Peyer's patch (tissue), 4 donors: ENCODE measurements at places on chromosomes 6 and 20.
A peak's percentile ranks its signal among the peaks of the same experiment; 100 is the strongest.

DNA sequence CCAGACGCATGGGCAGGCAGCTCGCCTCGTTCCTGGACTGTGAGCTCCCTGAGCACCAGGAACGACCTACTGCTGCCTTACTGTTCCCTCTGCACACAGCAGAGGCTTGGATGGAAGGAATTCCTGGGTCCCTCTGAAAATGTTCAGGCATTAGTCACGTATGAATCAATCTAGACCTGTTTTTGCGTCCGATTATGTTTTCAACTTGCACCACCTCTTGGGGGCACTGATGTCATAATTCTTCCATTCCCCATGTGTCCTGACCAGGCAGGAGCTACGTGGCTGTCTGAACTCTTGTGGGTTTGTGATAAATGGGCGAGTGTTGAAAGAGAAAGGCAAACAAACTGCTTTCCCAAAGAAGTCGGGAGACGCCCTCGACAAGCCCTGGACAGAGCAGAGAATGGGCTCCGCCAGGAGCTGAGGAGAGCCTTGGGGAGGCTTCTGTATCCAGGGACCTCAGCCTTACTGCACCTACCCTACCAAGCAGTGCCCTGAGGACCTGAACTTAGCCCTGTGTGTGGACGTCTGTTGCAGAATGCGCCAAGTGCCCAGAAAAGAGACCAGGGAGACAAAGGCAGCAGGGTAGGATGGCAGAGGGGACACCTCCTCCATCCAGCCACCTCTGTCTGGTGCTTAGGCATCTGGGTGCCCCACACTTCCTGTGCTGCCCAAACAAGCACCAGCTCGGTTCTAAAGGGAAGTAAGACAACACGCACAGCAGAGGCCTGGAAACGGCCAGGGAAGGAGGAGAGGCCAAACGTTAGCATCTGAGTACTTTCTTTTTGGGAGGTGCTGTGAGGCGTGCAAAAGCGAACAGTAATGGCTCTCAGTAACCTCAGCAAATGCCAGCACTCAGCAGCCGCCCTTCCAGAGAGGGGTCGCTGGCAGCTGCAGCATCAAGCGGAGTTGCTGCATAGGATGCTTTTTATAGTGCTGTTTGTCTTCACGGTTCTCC, 124.2 kb downstream of the LY86 start:
- DNase-seq, result no peak

DNA sequence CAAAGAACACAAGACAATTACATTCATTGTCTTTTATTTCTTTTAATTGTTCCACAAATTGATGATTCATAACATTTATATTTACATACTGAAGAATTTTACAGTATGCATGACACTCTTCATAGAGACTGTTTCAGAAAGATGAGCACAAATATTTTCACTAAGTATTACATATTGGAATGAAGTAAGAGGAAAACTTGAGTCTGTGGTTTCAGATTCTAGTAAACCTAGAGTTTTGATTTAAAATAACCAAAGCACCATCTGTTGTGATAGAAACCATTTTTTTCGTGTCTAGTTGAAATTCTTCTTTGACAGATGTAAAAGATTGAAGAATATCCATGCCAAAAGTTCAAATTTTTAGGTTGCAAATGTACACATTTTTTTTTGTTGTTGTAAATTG, 32.1 kb upstream of the OPN5 start:
- DNase-seq, result no peak

- DNase-seq, result no peak
These were observed 73.3 kb downstream of the CAP2 start for GRCh38 chr6:17466707-17467106.

DNA sequence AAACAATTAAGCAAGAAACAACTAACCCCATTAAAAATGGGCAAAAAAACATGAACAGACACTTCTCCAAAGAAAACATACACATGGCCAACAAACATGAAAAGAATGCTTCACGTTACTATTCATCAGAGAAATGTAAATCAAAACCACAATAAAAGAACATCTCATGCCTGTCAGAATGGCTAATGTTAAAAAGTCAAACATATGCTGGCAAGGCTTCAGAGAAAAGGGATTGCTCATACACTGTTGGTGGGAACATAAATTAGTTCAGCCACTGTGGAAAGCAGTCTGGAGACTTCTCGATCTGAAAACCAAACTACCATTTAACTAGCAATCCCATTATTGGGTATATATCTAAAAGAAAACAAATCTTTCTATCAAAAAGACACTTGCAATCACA, 217.5 kb downstream of the TINAG start:
- DNase-seq, result no peak

DNA sequence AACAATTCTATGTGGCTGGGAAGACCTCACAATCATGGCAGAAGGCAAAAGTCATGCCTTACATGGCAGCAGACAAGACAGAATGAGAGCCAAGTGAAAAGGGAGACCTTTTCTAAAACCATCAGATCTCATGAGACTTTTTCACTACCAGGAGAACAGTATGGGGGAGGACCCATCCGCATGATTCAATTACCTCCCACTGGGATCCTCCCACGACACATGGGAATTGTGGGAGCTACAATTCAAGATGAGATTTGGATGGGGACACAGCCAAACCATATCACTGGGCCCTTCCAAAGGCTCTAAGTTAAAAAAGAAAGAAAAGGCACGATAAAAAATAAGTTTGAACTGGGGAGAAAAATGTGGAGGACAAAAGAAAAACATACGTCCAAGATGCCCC, 406.9 kb upstream of the CDH4 start:
- no peak for DNase-seq

DNA sequence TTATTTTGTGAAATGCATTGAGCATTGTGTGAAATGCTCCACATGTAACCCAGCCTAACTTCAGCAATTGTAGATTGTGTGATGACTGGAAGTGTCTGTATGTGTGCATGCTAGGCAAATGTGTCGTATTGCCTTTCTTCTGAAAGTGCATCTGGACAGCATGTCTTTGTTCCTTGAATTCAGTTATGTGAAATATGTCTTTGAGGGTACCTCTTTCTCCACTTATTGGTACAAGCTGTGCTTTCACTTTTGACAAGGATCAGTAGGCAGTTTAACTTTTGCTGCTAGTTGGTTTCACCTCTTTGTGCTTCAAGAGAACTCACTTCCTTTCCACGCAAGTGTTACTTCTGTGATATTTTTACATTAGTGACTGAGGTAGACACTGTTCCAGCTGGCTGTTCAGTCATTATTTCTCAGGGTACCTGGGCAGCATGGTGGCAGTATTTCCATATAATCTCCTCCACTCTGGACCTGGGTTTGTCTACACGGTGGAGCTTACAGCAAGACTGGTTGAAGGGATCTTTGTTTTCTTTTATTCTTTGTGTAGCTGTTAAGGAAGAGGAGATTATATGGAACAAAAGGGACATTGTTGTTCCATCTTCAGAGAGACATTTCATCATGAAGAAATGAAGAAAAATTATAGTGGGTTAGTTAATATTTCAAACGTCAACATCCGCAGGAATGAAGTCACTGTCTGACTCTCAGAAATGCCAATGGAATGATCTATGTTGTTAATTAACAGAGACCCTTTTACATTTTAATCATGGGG, 175.4 kb downstream of the UTRN start:
- no peak for DNase-seq

DNA sequence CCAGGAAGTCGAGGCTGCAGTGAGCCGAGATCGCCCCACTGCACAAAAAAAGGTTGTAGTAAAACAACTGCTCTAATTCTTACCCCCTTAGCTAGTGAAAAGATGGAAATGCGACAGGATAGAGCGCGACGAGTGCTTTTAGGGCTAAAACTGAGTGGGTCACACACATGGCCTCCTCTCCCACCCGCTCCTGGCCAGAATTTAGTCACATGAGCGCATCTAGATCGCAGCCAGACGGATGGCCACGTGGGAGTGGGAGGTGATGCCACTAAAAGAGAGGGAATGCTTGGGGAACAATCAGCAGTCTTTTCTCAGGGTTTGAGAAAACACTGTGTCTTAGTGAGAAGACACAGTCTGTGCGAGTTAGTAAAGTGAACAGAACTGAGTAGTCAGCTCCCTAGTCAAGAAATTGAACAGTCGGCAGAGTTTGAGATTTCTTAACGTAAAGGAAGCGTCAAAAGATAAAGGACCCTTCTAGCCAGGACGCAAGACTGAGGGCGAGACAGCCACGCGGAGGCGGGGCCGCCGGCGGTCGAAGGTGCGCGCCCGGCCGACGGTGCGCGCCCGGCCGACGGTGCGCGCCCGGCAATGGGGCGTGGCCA, 664 bp upstream of the ACTR5 start:
- DNase-seq, result no peak

DNA sequence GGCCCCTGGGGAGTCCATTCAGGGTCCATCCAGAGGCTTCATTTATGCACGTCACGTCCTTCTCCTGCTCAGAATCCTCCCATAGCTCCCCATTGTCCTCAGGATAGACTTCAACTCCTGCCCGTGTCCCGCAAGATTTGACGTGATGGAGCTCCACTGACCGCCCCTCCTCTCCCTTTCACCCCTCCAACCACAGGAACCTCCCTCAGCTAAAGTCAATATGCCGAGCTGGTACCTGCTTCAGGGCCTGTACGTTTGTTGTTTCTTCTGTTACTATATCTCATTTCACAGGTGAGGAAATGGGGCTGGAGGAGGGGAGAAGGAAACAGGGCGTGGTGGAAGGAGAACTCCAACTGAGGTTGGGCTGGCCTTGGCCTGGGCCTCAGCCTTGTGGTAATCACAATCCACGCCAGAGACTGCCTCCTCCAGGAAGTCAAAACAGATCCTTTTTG, 38.6 kb downstream of the CEBPB start:
- no peak for DNase-seq

DNA sequence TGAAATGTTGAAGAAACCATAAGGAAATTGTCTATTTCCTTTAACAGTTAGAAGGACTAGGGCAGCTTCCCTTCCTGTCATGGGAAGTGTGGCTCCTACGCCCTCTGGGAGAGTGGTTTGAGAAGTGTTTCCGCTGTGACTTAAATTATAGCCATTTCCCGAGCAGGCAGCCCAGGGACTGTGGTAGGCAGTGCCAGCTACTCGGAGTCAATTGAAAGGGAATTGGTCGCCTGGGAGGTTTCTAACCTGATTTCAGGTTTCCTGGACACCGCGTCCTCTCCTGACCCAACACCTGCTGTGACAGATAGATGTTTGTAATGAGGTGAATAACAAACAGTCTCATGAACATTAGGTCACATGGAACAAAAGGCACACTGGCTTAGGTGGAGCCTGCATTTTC, 256.1 kb upstream of the PLCB4 start:
- DNase-seq, result no peak

DNA sequence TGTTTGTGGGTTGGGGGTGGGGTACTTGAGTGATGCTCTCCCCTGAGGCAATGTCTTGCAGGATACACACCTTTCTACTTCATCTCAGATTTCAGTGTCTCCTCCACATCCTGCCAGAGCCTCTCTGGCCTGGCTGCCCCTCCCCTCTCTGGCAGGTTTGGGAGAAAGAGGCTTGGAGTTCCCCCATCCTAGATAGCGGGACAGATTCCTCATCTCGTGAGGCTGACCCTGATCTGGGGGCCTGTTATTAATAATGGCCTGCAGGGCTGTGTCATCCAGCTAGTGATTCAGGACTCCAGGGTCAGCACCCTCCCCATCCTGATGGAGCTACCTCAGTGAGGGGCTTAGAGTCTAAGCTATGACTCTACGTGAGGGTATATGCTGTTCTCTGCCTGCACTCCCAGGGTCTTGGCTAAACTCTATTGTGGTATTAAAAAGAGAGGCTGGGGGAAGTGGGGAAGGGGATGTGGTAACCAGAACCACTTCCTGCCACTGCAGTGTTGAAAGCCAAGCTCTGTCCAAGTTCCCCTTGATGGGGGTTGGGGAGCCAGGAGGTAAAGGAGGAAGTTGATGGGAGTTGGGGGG, 3.7 kb upstream of the MMP9 start:
- peak; percentile 86 for DNase-seq

- no peak for DNase-seq
These were observed 584 bp downstream of the MTCH1 start for GRCh38 chr6:36985417-36985807.

DNA sequence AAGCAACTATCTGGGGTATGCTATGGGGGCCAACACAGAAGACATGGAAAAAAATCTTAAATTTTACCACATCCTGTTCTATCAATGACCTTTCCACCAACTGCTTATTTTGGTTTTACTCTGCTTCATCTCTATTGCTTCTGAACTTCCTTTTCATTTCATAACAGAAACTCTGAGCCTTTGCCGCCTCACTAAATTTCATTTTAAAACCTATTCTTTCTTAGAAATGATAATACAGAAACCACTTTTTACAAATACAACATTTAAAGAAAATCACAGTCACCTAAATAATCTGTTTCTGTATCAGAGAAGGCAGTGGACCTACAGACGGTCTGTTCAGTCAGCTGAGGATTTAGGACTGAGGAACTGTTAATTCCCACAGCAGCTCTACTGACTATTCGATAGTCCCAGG, 117.5 kb downstream of the KCNQ5 start:
- no peak for DNase-seq

DNA sequence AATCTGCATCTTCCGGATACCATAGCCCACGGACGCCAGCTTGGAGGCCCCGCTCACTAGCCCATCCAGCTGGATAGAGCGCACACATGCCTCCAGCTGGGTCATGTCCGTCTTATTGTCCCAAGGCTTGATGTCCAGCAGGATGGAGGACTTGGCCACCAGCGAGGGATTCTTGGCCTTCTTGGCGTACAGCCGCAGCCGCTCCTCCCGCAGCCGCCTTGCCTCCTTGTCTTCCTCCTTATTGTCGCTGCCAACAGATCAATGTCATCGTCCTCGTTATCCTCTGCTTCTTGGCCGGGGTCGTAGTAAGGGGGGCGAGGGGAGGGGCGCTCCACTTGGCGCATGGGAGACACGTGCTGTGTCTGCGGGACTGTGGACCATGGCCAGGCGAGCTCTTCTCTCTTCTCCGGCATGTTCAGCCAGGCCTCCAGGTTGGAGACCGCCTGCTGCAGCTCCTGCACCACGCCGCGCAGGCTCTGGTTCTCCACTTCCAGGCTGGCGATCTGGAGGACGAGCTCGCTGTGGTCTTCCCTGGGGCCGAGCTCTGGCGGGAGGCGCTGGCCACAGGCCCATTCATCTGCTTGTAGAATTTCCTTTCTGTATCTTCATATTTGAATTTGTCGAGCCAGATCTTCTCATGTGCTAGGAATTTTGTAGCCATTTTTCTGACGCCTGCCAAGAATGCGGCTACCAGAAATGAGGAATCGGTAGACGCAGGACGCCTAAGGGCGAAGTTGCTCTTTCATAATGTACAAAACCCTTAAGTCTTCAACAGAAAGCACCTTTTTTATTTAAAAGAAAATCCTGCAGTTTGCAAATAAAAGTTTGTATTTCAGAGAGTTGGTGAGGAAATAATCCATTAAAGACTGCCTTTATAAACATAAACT, 60.1 kb upstream of the PTPRK start:
- DNase-seq, result no peak

- no peak for DNase-seq
These were observed 11.1 kb downstream of the RPRD1B start for GRCh38 chr20:38044685-38045084.
